ENCODE measurements at places on chromosomes 1 and 21.

DNA sequence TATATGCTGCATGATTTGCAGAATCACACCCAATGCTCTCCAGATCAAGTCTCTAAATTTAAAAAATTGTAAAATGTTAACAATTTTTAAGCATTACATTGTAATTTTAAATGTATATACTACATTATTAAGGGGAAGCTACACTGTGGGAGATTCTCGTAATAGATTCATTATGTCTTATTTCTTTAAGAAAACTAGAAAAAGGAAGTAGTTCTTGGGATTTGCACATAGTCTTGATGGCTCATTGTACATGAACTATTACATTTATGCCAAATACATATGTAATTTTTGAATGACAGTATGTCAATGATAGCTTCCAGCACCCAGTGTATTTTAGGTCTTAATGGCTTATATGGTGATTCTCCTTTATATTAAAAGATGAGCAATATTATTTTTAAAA, 250.3 kb downstream of the PTPRC start:
- no peak for DNase-seq

GRCh38 chr1:218299416-218299815, 14.3 kb downstream of the RRP15 start:
- no peak for DNase-seq

DNA sequence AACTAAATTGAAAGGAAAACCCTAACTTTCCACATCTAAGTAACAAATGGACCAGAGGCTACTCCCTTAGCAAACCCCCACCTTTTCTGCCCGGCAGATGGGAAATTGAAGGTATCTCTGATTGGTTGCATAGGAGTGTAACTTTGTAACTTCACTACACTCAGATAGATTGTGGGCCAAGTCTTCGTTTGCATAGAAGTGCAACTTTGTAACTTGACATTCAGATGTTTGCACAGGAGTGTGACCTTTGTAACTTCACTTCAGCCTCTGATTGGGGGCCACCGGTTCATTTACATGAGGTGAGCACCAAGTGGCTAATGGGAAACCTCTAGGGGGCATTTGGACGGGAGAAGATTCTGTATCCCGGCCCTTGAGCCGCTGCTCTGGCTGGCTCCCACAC, 59.4 kb downstream of the C1orf94 start:
- no peak for DNase-seq

DNA sequence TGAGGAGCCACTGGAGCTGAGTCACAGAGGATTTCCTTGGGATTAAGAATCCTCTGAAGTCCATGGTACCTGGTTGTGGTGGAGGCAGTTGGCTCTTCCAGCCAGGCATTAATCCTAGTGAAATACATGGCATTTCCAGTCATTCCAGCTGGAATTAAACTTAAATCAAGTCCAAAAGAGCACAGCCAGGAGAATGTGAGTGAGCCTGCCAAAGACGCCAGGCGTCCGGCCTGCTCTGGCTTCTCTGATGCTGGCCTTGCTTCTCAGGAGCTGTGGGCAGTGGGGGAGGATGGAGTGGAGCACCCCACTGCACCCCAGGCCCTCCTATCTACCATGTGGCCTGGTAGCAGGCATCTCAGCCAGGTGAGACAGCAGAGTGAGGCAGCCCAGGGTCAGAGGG, 23.4 kb upstream of the TENT5C start:
- no peak for DNase-seq

DNA sequence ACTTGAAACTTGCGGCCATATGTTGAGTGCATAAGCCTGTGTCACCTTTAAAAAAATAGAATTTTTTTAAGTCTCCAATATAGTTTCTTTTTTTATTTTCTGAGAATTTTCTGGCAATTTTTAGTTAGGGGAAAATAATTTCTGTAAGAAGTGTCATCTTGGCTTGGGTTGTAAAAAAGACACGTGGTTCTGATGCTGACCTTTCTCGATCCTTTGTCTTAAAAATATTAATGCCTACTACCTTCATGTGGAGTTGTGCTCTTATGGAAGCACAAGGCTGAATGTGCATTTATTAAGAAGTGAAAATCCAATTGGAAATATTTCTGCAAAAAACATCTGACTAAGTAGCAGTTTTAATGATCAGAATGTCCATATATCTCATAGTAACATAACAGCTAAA, 3.5 kb downstream of the ELAVL4 start:
- no peak for DNase-seq

All from stimulated activated CD8-positive, alpha-beta memory T cell treated with anti-CD3 and anti-CD28 coated beads, Interleukin-15, amount 100 ng/mL, for 1 hour (primary cell).